A549 (cell line): ENCODE measurements at places on chromosomes 6 and 20. TPM values are rescaled to one million over a fixed set of nuclear protein-coding genes. Genes with fewer than 3 reads are reported as not detected.

GRCh38 chr20:8082025-8082424 lies 50.0 kb upstream of the PLCB1 start:
- DNase-seq, result peak; percentile 3

- DNase-seq, result no peak
Measured at GRCh38 chr6:72783035-72783434, 161.2 kb downstream of the KCNQ5 start.

GRCh38 chr20:25323496-25324246 lies 67.0 kb downstream of the ABHD12 start:
- no peak for DNase-seq

GRCh38 chr6:139172151-139172550 lies 37.3 kb downstream of the HECA start:
- DNase-seq, result no peak

- DNase-seq, result no peak
Measured at GRCh38 chr20:51444467-51444866, 98.1 kb downstream of the NFATC2 start.

DNA sequence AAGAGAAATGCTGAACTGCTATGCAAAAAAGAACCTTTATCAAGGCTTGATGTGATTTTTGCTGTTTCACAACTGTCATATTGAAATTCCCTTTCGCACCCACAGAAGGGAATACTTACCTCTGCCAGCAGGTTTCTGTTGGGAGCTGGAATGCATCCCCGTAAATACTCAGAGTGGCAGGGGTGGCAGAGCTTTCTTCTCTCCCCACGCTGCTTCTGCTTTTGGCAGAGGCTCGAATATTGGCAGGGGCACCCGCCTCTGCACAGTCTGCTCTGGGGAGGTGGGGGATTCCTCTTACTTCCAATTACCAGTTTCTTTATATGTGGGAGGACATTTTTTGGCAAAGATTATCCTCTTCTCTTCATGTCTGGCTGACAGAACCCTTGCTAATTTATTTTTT lies 28.4 kb downstream of the TMEM200A start:
- no peak for DNase-seq

Gene MAN1A1
- 0.01 TPM in 2 of 3 replicates, not detected in the other for polyA plus RNA-seq

GRCh38 chr20:49511788-49512525 lies 29.5 kb upstream of the KCNB1 start:
- no peak for DNase-seq

Gene SYTL3
- polyA plus RNA-seq, result 0.89 to 1.0 TPM (median 0.92 TPM) in 3 replicates

DNA sequence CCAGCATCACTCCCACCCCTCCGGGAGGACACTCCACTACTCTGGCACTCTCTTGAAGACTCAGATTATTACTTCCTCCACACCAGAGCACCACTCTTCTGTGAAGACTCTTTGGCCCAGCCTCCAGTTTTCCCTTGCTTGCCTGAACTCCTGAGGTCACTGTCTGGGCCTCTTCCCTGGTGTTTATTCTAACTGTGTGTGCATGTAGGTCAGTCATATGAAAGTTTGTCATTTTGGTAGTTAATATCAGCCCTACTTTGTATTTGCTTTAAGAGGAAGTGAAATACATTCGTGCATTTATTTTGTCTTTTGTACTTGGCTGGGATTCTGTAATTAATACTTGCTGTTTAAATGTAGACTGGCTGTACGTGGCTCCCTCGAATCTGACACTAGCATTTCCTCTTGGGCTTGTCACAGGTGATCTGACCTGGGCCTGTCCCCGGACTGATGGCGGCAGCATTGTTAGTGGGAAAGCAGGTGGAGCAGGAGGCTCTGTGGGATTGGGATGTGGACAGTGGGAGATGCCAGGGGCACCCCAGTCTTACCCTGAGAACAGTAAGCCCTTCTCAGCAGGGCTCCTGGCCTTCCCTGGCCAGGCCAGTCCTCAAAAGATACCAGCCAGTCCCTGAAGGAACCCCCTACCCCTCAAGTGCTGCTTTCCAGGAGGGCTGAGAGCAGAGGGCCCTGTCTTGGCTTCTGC lies 350.5 kb downstream of the CDC5L start:
- DNase-seq, result no peak

Gene OVOL2
- polyA plus RNA-seq, result 0.07 to 0.16 TPM in 2 of 3 replicates, not detected in the other

DNA sequence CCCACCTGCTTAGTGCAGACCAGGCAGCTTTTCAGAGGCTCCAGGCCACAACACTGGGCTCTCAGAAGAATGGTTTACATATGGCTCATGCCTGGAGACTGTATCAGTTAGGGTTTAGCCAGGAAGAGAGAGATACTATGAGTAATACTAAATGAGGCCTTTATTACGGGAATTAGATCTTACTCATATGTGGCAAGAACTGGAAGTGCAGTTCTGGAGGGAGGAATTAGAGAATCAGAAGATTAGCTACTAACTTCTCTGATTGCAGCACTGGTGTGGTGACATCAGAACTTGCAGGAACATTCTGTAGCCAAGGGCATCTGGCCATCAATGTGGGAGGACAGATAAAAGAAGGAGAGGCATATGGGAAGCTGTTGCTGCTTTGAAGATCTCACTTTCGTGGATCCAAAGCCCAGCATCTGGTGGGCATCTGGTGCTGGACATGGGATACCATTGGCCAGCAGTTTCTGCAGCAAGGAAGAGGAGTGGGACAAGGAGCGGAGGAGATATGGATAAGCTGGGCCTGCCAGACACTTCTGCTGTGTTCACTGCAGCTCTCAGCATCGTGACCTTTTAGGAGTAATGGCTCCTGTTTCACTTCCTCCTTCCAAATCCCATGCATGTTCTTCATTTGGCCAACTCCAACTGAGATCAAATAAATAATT lies 248.5 kb downstream of the BTBD3 start:
- DNase-seq, result no peak

GRCh38 chr6:33683051-33683571 lies 28.4 kb downstream of the UQCC2 start:
- DNase-seq, result no peak

Gene LSM14B
- 26.5 to 28.1 TPM (median 27.7 TPM) in 3 replicates for polyA plus RNA-seq

Gene TRIM40
- polyA plus RNA-seq, result 0.05 TPM in 1 of 3 replicates, not detected in the others

GRCh38 chr20:57410398-57410920 lies 19.3 kb downstream of the RBM38 start:
- no peak for DNase-seq

Gene MAP3K5
- polyA plus RNA-seq, result 1.8 to 2.1 TPM (median 2.1 TPM) in 3 replicates

Gene PAX1
- polyA plus RNA-seq, result not detected in 3 replicates

DNA sequence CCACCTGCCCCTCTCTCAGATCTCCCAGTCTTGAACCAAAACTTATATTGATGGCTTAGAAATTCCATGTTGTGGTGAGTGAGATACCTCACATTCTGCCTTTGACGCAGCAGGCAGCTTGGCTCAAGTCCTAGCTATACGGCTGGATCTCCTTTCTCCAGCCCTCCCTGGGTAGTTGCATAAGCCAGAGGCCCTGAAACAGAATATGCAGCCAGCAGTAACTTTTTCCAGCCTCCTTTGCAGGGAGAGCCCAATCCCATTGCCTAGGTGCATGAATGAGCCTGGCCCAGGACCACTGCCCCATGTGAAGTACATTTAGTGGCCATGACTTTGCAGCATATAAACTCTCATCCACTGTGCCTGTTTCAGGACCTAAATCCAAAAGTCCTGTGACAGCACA lies 202.2 kb upstream of the CDYL start:
- no peak for DNase-seq

DNA sequence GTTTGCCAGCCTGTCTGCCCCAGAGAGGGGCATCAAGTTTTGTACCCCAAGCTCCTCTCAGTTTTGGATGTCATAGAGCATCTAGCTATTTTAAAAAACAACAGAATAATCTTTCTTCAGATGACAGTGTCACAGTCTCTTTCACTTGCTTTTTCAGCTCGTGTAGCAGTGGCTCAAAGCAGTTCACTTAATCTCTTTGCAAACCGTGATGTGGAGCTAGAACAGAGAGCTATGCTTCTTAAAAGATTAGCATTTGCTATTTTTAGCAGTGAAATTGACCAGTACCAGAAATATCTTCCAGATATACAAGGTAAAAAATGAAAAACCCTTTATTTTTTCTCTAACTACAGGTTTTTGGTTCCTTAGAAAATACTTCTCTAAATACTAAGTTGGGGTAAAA lies 37.3 kb downstream of the PGM3 start:
- no peak for DNase-seq

DNA sequence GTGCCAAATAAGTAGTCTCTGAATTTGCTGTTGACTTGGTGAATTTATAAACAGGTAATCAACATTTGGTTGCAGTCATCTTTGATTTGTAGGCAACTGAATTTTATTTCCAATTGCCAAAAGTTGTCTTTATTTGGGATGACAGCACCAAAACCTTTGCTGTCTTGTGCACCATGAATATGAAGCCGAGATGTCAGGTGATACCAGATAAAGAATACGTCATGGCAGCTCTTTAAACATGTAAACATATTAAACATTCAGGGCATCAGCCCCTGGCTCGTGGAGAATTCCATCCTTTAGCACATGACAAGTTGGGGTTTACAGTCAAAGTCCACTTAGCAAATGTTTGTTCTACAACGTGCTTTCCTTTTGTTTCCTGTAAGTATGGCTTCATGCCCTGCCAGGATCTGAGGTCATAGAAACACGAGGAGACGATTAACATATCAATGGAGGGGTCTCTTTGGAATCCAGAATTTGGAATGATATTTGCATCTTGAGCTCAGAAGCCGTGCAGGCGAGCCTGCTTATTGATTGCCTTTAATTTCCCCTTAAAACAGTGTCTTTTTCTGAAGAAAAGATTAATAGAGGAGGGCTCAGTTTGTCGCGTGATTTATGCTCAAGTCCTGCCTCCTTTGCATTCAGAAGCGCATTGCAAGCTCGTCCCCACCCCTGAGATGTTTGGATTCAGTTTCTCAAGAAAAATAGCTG lies 170.2 kb upstream of the ZNF217 start:
- peak; percentile 96 for DNase-seq

GRCh38 chr6:154920495-154921200 lies 74.5 kb upstream of the TIAM2 start:
- no peak for DNase-seq

DNA sequence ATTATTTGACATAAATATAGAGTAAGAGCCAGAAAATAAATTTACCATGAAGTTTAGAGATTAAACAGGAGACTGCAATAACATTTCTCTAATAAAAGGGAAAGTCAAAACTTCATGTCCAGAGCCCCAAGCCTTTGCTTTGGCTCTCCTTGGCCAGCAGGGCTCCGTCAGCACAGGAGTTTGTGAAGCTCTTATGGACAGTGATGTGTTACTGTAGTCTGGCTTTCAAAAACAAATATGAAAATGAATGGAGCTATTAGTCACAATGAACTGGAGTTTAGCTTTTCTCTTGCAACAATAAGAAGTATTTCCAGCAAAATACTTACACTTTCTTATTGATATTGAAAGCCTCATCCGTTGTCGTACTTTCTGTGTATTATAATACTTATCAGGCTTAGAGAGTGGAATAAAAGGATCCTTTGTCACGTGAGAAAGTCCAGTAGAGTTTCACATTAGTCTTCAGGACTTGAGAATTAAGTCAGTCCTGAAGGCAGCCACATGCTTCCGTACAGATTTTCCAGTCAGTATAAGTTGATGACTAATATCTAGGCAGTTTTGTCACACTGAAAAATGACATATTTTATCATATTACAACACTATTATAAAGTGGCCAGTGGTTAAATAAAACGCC lies 117.0 kb upstream of the PRL start:
- no peak for DNase-seq

Gene IL17A
- polyA plus RNA-seq, result not detected in 3 replicates

GRCh38 chr20:63101781-63102720 lies 95.3 kb upstream of the BHLHE23 start:
- DNase-seq, result peak; percentile 61
